Activated T-cell treated with anti-CD3 and anti-CD28 coated beads for 48 hours (primary cell): ENCODE measurements at places on chromosomes 12 and 14.

- no peak for DNase-seq
These were observed 27.1 kb upstream of the FAM222A start for GRCh38 chr12:109686523-109686922.

DNA sequence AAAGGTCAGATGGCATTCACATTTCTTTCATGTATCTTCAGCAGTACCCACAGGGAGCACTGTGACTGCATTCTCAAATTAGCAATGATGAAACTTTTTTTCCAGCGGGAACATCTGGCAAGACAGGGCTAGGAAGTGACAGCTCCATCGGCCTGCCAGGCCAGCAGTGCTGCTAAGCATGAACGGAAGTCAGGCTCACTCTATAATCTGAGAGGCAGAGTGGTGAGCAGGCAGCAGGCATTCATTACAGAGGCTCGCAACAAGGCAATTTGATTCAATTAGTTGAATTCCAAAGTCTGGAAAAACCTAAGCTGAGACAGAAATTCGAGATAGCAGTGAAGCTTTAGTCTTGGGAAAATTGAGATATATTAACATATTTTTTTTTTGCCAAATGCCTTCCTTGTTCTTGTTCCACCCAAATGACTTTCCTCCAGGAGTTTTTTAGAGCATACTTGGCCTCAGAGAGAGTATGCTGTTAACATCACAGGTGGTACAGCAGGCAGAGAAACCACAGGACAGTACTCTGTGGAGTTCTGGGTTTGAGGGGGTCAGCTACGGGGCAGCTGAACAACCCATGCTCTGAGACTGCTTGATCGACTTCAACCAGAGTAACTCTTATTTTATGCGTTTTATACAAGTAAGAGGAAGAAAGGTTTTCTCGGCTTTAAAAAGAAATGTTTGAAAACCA lies 414.9 kb downstream of the APAF1 start:
- no peak for DNase-seq

GRCh38 chr12:114291389-114292060 lies 114.4 kb downstream of the TBX5 start:
- DNase-seq, result no peak

DNA sequence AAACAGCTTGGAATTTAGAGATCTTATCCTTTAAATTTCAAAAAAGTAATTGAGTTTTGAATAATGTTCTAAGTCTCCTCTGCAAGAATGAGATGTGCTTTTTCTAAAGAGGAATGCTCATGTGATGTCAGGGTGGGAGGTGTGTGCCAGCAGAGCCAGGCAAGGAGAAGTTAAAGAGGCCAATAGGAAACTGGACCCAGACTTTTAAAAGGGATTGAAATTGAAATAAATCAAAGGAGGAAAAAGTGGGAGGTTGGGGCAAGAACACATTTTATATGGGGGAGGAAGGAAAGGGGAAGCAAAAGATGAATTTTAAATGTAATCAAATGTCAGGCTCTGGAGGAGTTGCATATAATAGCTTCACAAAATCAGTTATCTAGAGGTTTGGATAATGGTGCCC lies 126.1 kb downstream of the FIGNL2 start:
- DNase-seq, result no peak

- no peak for DNase-seq
These were observed 879 bp downstream of the EDDM3A start for GRCh38 chr14:20746566-20746965.

- DNase-seq, result no peak
These were observed 109.1 kb upstream of the MAX start for GRCh38 chr14:65211341-65211987.

GRCh38 chr14:51327376-51327775 lies 87.3 kb downstream of the TMX1 start:
- DNase-seq, result no peak

DNA sequence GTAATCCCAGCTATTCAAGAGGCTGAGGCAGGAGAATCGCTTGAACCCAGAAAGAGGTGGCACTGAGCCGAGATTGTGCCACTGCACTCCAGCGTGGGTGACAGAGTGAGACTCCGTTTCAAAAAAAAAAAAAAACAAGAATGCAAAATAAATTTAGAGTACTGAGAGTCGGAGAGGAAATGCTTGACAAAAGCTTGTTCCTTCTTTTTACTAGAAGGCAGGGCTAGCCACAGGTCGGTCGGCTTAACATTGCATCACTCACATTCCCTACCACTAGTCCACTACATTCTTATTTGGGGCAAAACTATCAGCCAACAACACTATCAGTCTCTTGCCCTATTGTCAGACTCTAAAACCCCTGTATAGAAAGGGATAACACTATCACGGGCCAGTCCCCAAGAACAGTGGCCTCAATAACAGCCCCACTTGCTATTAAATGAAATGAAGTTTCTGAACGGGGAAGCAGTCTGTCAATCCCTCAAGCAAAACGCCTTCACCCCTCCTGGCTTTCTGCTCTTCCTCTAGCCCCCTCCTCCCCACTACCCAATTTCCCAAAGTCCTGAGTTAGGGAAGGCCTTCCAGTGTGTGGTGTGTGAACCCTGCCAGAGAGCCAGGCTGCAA lies 1.0 kb downstream of the RNF41 start:
- no peak for DNase-seq

GRCh38 chr14:35366056-35366451 lies 38.5 kb downstream of the NFKBIA start:
- DNase-seq, result peak; percentile 51

- peak; percentile 6 for DNase-seq
These were observed 124.4 kb downstream of the RAD51B start for GRCh38 chr14:67943947-67944346.

- no peak for DNase-seq
These were observed 32.7 kb downstream of the JAG2 start for GRCh38 chr14:105135700-105136395.

DNA sequence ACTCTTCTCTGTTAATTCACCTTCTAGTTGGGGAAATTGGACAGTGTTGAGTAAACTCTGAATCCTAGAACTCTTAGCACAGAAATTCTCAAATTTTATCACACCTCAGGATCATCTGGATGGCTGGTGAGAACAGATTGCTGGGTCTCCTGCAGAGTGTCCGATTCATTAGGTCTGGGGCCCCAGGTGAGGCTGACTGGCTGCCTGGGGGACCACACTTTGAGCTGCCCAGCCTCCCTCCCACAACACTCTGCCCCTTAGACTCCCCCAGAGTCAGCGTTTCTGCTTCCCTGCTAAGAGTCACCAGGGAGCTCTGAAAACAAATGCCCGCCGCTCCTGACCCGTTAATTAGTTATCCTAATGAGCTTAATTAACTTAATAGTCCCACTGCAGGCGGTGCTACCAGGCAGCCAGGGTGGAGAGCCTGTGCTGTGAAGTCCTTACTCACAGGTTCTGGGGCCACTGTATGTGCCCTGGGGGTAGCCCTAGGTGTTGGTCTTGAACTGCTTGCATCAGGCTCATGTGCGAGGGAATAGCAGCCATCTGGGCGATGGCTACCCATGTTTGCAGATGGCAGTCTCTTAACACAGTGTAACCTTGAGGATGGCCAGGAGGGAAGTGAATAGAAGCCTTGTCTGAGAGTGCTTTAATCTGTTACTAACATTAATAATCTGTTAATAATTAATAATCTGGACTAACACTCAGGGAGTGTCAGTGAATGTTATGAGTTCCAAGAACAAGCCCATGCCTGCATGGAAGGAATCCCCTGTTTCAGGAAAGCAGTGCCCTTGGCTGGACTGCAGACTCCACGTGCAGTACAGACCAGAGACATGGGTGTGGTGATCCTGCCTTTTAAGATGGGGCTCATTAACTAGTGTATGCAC lies 35.6 kb downstream of the AACS start:
- no peak for DNase-seq

GRCh38 chr12:62971769-62972525 lies 37.0 kb upstream of the PPM1H start:
- no peak for DNase-seq

DNA sequence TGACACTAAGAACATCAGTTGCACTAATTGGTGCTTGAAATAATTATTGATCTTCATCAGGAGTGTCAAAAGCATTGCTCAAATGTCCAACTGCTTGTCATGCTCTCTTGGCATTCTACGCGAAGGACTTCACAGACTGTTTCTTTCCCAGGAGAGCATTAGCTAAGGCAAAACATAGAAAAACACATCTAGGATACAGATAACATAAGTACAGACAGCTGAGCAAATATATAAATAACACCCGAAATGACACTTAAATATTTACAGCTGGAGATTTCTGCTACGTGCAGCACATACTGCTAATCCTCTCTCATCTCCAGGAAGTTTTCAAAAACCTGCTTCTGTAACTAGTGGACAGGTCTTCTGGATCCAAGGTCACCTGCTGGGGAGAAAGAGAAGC lies 120.0 kb upstream of the PRMT8 start:
- DNase-seq, result no peak

DNA sequence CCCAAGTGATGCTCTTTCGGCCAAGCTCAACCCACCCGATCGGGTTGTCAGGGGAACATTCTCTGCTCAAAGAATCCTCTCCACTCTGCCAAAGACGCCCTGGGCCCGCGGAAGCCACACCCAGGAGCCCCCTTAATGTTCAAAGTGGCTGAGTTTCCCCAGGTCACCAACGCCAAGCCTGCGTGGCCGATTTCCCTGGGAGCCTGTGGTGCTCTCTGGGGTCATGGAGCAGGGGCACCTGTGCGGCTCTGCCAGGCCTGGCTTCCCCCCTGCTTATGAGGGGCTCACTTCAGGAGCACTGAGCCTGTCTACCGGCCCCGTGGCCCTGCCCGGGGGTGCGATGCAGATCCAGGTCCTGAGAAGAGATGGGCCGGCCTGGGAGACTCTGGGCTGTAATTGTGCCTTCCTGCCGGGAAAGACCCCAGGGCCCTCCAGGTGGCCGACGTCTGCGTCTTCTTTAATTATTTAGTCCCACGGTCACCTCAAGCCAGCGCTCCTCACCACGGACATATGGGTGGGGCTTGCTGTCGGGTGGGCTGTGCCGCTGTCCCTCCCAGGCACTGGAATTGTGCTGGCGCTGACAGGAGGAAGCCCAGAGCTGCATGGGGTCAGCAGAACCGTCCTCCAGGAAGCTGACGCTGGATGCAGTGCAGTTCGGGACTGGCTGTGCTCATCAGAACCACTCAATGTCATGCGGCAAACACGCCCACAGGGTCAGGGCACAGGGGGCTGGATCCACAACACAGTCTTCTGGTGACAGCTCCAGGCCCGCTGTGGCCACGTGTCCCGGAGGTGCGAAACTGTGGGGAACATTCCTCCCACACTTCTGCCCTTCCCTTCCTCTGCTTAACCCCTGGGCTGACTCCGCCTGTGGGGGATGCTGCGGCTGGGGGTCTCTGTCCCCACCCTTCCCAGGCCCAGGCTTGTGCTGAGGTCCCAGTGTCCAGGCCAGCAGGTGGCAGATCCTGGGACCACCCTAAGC lies 267.6 kb upstream of the SFSWAP start:
- DNase-seq, result no peak

- DNase-seq, result no peak
These were observed 100.2 kb downstream of the RIMBP2 start for GRCh38 chr12:130615861-130616345.

DNA sequence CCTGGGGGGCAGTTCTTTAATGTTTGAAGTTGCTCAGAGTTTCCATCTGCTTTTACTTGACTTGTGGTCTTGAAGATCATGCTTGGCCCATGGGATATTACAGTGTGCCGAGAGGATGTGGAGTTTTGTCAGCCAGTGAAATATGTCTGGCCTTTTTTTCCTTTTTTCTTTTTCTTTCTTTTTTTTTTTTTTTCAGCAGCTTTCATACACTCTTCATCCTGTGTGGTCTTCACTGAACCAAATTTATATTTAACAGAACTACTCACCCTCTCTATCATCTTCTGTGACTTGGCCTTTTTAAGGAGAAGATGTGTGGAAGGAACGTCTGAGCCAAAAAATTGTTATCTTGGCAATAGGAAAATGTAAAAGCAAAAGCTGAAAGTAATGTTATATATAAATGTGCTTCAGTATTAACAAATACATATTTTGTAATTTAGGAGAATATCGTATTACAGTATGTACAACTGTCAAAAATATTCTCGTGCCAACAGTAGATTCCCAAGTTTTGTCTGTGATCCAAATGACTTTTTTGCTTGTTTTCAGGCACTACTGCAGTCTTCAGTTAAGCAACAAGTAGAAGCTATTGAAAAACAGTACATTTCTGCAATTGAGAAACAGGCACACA lies 200.6 kb downstream of the CCDC91 start:
- DNase-seq, result no peak

GRCh38 chr12:44589697-44590096 lies 286.4 kb downstream of the NELL2 start:
- DNase-seq, result no peak

DNA sequence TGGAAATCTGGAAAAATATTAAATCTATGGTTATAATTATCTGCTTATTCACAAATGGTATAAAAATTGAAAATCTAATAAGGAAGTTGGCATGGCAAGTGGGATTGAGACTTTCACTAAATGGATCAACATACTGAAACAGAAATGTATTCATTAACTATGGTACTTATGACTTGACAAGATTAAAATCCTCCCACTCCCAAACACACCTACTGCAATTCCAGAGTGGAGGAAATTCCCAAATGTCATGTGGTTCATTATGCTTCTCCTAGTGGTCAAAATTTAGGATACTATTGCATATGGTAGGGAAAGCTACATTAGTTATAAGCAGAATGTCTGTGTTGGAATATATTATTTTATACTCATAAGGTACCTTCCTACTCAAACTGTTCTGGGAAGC lies 265.3 kb upstream of the PRICKLE1 start:
- DNase-seq, result no peak

GRCh38 chr14:101062065-101062450 lies 158.5 kb upstream of the RTL1 start:
- no peak for DNase-seq

GRCh38 chr14:53968726-53969125 lies 12.1 kb upstream of the BMP4 start:
- DNase-seq, result no peak

- DNase-seq, result no peak
These were observed 2.2 kb upstream of the ATXN3 start for GRCh38 chr14:92108345-92109254.
